ENCODE measurements at places on chromosomes 7 and 10. TPM values are rescaled to one million over a fixed set of nuclear protein-coding genes. Genes with fewer than 3 reads are reported as not detected.

GNG11 gene
- polyA plus RNA-seq = 21.8 TPM

TLX1 gene
- not detected for polyA plus RNA-seq

SLC26A5 gene
- 0.13 TPM for polyA plus RNA-seq

SPDYE11 gene
- polyA plus RNA-seq = 0.20 TPM

RGR gene
- polyA plus RNA-seq = 19.2 TPM

NRCAM gene
- 34.9 TPM for polyA plus RNA-seq

CCL26 gene
- 1.00 TPM for polyA plus RNA-seq

GRCh38 chr10:133442967-133443924 lies 10.5 kb upstream of the SCART1 start:
- no peak for DNase-seq

DNA sequence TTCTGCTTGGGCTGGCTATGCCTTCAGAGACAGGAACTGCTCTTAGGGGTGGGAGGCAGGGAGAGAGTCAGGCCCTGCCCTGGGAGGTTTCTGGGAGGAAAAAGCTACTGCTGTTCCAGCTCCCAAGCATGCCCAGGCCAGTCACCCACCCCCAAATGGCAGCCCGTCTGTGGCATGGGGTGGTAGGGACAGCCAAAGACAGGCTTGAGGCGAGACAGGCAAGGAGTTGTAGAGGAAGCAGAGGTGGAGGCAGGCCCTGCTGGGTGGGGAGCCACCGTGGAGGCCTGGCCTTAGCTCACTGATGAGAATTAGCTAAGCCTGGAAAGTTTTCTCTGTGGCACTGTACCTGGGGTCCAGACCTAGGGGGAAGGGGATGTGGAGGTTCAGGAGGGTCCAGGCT lies 6.6 kb upstream of the SAMD8 start:
- DNase-seq = no peak

DNA sequence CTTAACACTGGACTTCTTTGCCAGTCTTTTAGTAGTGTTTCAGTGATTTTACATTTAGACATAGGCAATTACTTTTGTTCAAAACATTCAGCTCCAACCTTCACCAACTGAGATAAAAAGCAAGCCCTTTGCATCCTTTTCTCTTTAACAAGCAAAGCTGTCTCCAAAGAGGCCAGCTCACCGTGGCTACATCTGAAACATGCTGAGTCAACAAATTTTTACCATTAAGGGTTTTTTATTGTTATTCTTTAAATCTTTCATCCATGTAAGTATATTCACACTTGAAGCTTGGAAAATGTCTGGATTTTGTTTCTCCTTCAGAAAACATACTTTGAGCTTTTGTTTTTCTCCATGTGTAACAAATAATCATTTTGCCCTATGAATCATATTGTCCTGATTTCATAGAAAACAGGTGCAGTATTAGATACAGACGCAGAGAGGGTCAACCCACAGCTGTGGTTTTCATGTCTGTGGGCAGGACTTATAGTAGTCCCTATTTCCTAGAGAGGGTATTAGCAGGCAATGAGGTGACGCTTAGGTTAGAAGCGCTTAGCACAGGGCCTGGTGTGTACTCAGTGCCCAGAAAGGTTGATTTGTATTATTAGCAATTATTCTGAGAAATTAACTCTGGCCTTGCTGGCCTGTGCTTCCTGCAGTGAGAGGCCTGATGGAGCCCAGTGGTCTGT lies 99.5 kb downstream of the MKI67 start:
- no peak for DNase-seq

- DNase-seq = no peak
Observed at GRCh38 chr7:28773423-28774145, 184.5 kb downstream of the TRIL start.

DNA sequence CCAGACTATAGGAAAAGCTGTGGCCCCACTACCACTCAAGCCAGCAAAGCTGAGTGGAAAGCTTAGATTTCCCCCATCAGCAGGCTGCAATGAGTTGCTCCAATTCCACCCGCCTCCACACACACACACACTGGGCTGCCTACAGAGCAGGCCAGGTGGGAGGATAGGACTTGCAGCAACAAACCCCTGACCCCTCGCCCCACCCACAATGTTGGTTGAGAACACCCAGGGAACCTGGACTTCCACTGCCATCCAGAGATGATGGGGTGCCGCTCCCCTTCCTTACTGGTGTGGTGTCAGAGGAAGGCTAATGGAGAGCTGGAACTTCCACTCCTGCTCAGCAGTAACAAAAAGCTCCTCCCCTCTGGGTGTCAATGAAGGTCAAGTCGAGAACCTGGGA lies 16.8 kb upstream of the PLEKHA1 start:
- DNase-seq = no peak

DNA sequence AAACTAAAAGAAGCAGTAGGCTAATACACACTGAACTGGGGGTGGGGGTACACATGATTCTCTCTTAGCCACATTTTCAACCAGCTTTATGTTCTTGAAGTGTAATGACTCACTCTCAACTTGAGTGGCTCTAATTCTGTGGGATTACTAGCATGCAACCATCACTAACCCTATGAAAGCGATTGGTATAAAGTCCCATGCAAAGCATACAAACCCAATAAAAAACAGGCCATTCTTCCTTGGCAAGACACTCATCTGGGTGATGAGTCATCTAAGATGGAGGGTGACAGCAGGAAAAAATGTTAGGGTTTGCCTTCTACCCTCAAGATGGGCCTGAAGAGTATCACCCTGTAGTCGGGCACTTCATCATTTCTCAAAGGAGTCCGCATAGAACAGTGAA lies 14.9 kb upstream of the PON3 start:
- no peak for DNase-seq

GRCh38 chr10:131091682-131092081 lies 219.8 kb downstream of the TCERG1L start:
- DNase-seq = no peak

- DNase-seq = no peak
Observed at GRCh38 chr7:84948634-84949033, 238.2 kb downstream of the SEMA3D start.

- no peak for DNase-seq
Observed at GRCh38 chr10:88791924-88792323, 10.6 kb upstream of the LIPM start.

DNA sequence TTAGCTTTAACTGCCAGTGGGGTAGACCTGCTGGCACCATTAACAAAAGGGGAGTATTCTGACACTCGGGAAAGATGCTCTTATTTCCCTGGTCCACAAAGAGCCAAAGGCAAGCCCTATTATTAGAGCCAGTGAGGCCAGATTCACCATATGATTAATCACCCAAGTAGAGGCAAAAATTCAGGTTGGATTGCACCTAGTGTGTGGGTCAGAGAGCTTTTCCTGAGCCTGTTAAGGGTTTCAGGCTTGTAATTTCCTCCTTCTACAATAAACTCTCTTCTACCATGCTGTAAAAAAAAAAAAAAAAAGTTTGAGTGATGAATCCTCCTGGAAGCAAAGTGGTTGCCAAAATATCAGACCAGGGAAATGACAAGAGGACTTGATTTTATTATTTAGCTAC lies 163.5 kb downstream of the MBL2 start:
- no peak for DNase-seq

DNA sequence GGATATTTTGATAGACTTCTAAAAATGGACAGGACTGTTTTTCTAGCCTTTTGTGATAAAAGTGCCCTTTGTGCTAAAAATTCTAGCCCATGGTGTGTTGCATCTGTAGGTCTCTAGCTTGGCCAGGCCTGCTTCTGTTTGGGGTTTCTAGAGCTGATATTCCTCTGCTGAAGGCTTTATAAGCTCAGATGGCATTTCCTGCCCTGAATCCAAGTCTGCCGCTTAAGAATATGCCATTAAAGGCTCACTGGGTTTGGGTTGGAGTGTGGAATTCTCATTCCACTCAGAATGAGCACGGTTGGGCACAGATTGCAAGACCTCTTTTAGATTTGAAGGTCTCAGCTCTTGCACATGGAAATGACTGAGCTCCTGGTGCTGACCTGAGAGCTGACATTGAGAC lies 49.4 kb upstream of the IGFBP3 start:
- no peak for DNase-seq

- DNase-seq = no peak
Observed at GRCh38 chr10:93313798-93314197, 168.3 kb downstream of the MYOF start.

DNA sequence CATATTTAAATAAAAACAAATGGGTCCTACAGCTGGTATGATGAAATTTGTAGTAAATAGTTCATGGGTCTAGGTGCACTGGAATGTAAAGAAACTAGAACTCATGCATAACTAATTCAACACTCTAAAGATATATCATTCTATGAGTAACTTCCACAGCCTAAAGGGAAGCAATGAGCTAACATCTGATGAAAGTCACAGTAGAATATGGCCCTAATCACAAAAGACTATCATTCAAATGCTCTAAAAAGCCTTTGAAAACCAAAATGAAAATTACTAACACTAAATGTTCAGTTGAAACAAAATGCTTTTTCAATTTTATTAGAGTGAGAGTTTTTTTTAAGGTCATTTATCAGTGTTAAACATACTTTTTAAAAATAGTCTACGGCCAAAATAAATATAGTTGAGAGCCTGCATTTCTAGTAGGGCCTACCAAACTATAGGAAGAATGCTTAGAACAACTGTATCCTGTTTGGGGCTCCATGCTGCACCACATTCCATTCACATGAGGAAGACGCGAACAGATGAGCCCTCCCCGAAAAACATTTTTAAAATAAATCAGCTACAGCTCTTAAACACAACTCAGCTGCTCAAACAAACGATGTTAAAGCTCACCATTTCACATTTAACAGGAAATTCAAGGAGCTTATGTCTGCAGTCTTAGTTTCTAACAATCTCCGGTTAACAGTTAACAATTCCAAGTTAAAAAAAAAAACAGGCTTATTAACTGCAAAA lies 134.5 kb downstream of the NRBF2 start:
- no peak for DNase-seq

DNA sequence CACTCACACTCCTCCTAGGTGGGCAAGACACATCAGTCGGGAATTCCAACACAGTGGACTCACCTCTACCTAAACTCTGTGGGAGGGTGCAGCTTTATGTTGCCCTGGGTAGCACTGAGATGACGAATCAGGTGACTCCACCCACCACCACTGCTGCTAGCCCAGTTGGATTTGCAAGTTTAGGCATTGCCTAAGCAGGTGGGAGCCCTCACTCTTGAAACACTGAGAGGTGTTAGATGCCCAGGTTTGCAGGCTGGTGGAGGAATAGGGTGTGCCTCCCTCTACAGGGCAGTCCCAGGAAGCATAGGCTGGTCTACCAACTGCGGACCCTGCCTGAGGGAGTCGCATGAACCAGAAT lies 708.9 kb downstream of the POM121L12 start:
- DNase-seq = no peak

GRCh38 chr7:129351320-129351719 lies 82.9 kb upstream of the STRIP2 start:
- no peak for DNase-seq

DNA sequence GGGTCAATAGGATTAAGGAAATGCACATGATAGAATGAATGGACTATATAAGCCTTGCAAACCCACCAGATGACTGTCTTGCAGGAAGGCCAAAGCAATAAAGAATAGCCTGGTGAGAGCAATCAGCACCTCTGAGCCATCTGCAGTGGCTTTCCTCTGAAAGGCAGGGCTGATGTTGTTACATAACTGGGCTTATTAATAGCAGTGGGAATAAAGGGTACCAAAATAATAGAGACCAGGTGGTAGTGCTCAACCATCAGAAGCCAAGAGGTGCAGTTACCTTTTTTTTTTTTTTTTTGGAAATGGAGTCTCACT lies 16.8 kb upstream of the VPS26A start:
- no peak for DNase-seq

- DNase-seq = no peak
Observed at GRCh38 chr10:6217611-6218010, 14.9 kb downstream of the PFKFB3 start.

DNA sequence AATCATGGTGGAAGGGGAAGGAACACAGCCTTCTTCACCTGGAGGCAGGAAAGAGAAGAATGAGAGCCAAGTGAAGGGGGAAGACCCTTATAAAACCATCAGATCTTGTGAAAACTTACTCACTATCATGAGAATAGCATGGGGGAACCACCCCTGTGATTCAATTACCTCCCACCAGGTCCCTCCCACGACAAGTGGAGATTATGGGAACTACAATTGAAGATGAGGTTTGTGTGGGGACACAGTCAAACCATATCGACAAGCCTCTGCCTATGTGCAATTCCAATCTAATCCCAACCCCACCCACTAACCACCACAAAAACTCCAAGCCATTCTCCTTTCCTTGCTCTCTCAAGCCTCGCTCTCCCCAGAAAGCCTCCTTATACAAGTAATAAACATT lies 69.2 kb downstream of the TAC1 start:
- DNase-seq = no peak

GRCh38 chr10:94174838-94175237 lies 181.1 kb downstream of the PLCE1 start:
- DNase-seq = no peak

DNA sequence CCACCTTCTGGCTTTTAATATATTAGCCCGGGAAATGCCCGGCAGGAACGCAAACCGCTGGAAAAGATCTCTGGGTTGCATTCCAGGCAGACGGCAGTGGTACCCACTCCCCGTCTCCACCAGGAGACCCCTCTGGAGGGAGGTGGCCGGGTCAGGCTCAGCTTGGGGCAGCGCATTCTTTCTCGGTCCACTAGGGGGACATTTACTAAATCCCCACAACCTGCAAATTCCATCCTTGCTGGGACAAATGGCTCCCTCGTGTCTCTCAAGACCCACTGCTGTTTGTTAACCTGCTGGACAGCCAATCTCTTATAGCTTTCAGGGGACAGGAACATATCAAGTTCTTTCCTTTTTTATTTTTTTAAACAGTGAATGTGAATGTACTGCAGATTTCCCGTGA lies 45.8 kb upstream of the CARD11 start:
- no peak for DNase-seq

- no peak for DNase-seq
Observed at GRCh38 chr7:27193335-27194001, 6.4 kb downstream of the HOXA13 start.

DNA sequence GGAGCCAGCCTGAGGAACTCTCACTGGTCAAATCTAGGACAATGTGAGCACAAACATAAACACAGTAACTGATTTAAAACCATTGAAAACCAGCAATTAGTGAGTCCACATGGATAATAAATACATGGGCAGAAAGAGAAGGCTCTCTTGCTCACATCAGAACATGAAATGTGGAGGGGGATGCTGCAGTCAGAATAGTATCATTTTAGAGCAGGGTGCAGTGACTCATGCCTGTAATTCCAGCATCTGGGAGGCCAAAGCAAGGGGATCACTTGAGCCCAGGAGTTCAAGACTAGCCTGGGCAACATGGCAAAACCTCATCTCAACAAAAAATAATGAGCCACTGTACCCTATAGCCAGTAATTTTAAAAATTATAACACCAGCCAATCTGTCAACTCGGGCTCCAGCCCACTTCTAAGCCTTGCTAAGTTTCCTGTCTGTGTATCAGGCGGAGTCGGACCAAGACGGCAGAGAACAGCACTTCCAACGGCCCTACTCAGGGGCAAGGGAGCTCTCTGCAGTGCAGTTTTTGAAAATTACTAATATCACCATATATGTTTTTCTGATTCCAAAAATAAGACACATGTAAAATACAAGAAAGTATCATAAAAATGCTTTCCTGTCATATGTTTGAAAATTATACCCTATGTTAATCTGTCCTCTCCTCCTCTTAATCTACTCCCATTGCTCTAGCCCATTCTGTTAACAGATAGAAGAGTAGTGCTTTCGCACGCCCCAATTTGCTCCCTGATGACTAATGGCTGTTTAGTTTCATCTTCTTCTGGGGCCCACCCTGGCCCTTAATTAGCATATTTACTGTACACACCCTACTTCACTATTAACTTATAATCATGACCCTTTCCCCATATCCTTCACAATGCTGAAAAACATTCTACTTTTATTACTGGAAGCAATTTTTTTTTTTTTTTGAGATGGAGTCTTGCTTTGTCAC lies 17.1 kb downstream of the URGCP start:
- no peak for DNase-seq

GRCh38 chr10:3573498-3573897 lies 211.5 kb downstream of the KLF6 start:
- DNase-seq = no peak

All from forelimb muscle (tissue), 1 donor.